ENCODE measurements at places on chromosomes 7 and 10.
A peak's percentile ranks its signal among the peaks of the same experiment; 100 is the strongest.

- DNase-seq, result no peak
Observed at GRCh38 chr10:106680061-106680460, 484.4 kb downstream of the SORCS1 start.

- DNase-seq, result peak; percentile 99
Observed at GRCh38 chr10:69348816-69349541, 67.7 kb downstream of the TACR2 start.

DNA sequence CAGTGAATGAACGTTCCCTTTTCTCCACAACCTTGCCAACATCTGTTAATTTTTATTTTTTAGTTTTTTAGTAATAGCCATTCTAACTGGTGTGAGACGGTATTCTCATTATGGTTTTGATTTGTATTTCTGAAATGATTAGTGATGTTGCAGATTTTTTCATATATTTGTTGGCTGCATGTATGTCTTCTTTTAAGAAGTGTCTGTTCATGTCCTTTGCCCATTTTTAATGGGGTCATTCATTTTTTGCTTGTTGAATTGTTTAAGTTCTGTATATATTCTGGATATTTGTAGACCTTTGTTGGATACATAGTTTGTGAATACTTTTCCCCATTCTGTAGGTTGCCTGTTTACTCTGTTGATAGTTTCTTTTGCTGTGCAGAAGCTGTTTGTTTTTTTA is 73.9 kb upstream of the MSRB2 start:
- DNase-seq, result no peak

- DNase-seq, result no peak
Observed at GRCh38 chr10:121076776-121077715, 225.9 kb downstream of the WDR11 start.

DNA sequence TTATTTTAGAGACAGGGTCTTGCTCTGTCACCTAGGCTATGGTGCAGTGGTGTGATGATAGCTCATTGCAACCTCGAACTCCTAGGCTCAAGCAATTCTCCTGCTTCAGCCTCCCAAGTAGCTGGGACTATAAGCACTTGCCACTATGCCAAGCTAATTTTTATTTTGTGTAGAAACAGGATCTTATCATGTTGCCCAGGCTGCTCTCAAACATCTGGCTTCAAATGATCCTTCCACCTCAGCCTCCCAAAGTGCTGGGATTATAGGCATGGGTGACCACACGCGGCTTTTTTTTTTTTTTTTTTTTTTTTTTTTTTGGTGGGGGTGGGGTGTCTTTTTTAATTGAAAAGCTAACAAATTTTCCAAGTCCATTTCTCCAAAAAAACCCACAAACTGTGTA is 18.4 kb downstream of the HPS6 start:
- no peak for DNase-seq

DNA sequence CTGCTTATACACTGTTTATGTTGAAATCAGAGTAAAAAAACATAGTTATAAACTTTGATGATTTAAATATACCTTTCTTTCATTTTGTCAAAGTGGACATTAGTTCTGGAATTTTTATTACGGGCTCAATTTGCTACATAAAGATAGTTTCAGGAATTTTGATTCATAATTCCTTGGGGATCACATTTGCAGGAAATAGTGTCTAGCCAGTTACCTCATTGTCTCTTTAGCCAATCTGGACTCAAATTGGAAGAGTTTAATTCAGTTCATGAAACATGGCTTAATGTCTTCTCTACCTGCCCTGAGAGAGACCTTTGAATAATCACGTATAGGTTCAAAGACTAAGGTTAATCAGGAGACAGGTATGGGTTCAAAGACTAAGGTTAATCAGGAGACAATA is 262.6 kb downstream of the HGF start:
- no peak for DNase-seq

GRCh38 chr10:28135258-28135657 is 136.4 kb upstream of the ODAD2 start:
- DNase-seq, result no peak

All from fibroblast of the aortic adventitia (primary cell).